NCI-H1436 (cell line): ENCODE measurements at places on chromosomes 12 and 14.

DNA sequence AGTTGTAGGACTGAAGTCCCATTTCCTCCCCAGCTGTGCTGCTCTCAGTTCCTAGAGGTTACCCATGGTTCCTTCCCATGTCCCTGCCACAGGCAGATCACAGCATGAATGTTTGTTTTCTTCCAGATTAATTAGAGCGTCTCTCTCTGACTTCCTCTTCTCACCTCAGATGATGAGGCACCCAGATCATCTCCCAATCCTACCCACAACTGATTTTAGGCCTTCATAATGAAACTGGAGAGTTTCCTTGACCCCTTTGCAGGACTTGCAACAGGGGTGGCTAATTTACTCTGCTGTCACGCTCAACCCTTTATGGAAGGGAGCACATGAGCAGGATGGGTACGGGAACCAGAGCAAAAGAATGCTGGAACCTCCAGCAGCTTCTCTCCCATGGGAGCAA lies 32.1 kb upstream of the TXNRD1 start:
- DNase-seq = no peak

GRCh38 chr14:95045836-95046430 lies 111.4 kb downstream of the DICER1 start:
- no peak for DNase-seq

GRCh38 chr12:59708064-59708463 lies 112.2 kb downstream of the SLC16A7 start:
- no peak for DNase-seq

- no peak for DNase-seq
These were observed 80.3 kb downstream of the SLC8A3 start for GRCh38 chr14:70108419-70108818.

- DNase-seq = no peak
These were observed 185.0 kb downstream of the DPF3 start for GRCh38 chr14:72708708-72709475.

GRCh38 chr12:54020591-54021405 lies 7.4 kb upstream of the HOXC6 start:
- DNase-seq = no peak

DNA sequence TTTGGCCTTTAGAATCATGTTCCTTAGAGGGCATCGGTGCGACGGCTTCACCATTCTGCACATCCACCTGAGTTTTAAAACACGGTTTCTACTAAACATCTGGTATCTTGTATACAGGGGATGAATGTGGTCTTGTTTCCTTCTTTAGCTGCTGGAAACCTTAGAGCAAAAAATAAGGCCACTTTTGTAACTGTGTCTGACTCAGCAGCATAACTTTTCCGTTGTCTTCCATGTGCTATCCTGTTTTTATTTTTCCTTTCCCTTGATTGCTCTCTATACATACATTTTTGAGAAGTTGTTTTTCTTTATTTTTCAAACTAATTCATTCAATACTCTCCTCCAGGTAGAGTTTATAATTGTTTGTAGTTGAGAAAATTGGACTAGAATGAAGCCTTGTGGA lies 108.8 kb upstream of the PCED1B start:
- no peak for DNase-seq

DNA sequence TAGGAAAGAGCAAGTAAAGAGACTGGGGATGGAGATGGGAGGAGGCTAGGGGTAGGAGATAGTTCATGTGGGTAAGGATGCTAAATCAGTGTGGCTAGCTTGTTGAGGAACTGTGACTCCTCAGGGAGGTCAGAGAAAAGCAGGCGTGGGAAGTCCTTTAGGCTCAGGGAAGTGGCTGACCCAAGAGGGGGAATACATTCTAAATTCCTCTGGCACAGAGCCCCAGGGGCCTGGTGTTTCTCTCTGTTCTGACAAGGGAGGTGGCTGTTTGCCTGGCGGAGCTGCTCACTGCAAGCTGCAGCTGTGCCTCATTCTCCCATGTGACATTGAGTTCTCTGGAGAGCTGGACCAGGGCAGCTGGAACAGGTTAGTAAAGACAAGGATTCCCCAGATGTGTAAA lies 152.2 kb upstream of the SLC38A2 start:
- no peak for DNase-seq

- DNase-seq = no peak
These were observed 191.4 kb downstream of the KITLG start for GRCh38 chr12:88388566-88389540.

DNA sequence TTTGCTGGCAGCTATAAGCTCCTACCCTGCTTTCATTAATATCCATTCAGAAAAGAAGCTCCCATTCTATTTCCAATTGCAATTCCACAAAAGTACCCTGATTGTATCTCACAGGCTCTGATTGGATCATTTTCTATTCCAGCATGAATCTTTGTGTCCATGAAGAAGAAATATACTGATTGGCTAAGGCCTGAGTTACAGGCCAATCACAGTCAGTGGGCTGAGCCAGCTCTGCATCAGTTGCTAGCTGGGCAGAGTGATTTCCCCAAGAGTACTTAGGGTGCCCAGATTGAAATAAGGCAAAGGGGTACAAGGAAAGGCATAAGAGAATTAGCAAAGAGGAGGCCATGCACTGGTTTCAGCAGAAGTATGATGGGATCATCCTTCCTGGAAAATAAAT lies 14.4 kb downstream of the ART4 start:
- peak; percentile 7 for DNase-seq

DNA sequence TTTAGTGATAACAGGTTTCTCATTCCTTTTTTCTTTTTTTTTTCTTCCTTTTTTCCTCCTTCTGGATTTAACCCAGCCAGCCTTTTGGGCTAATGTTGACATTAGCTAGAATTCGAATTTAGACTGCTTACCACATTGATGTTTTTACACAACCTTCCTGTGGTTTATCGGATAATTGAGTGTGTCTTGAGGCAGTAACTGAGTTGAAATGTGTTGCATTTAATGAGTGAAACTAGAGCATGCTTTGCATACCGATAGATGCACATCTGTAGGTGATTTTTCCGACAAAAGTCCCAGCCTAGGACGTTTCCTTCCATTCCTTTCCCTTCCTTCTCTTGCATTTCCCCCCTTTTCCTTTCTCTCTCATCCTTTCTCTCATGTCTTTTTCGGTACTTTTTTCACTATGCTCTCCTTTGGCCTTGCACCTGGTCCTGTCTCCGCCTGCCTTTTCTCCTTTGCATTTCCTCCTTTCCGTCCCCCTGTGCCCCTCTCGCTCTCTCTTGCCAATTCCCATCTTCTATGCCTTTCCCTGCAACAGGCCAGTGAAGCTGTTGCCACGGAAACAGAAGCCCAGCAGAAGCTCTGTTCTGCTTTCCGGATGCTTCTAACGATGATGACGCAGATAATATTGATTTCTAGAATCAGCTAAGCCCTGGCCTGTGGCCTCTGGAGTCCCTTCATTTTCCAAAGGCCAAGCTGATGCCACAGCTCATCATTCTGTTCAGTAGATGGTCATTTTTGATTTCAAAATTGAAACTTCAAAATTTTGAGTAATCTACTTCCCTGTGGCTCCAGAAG lies 76.1 kb downstream of the SLC25A47 start:
- DNase-seq = no peak

DNA sequence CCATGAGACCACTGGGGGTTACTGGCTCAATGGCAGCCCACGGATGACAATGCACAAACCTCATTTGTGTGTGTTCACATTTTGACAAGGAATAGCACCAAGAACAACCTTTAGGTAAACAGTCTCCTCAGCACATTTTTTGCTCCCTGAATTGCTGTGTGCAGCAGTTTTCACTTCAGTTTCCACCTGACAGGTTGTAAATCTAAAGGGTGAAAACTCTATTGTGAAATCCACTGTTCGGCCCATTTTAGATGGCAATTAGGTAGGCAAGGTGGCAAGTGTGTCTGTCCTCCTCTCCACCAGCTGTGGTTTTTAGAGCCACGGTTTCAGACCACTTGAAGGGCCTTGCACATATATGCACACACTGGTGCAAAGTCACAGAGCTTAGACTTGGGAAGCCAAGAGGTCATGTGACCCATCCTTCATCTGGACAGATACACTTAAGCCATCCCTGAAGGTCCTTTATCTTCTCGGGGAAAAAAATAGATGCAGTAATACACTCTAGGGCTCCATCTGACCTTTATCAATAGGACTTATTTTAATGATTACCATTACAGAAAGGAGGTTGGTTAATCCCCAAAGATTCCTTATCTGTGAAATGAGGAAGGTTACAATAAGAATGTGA lies 23.2 kb downstream of the HAL start:
- no peak for DNase-seq

DNA sequence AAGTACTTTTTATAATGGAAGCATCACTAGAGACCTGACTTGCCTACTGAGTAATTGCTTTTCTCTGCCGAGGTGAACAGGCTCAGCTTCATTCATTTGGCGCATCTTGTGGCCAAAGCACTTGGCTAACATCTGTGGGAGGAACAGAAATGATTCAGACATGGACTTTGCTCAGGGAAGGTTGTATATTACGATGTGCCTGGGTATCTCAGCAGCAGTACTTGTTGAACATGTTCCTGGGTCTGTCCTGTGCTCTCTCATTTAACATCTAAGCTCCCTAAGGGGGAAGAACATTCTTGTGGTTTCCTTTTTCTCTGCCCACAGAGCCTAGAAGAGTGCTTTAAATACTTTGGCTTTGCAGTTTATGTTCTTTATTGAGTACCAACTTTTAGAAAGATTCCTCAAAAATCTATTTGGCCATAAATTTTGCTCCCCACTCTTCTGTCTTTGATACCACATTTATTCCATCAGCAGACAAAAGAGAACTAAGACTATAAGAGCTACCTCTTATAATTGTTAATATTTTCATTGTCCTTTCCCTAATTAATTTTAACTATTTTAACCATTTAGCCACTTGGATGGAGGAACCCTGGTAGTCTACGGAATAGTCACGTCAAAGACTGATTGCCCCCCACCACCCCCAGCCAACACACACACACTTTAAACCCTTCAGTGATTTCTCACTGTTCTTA lies 101.2 kb upstream of the EGLN3 start:
- DNase-seq = no peak

GRCh38 chr14:33674927-33675326 lies 275.9 kb downstream of the EGLN3 start:
- DNase-seq = no peak

GRCh38 chr12:41013881-41014642 lies 174.1 kb upstream of the PDZRN4 start:
- DNase-seq = no peak

- DNase-seq = no peak
These were observed 2.3 kb downstream of the CDKN1B start for GRCh38 chr12:12719496-12719895.

DNA sequence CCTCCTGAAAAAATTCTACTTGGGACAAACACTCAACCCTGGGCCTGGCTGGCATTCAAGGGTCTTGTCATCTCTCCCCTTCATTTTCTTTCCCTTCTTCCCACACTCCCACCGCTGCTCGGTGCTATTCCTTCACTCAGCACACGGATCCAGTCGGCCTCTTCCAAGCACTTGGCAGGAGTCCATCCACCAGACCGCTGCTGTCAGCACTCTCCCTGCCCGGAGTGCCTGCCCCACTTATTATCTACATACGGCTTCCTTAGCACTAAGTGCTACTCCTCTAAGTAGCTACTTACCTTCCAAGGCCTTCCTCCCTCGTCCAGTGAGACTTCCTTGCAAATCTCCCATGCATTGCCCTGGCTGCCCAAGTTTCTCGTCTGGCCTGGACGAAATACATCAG lies 29.8 kb downstream of the CALM1 start:
- no peak for DNase-seq

DNA sequence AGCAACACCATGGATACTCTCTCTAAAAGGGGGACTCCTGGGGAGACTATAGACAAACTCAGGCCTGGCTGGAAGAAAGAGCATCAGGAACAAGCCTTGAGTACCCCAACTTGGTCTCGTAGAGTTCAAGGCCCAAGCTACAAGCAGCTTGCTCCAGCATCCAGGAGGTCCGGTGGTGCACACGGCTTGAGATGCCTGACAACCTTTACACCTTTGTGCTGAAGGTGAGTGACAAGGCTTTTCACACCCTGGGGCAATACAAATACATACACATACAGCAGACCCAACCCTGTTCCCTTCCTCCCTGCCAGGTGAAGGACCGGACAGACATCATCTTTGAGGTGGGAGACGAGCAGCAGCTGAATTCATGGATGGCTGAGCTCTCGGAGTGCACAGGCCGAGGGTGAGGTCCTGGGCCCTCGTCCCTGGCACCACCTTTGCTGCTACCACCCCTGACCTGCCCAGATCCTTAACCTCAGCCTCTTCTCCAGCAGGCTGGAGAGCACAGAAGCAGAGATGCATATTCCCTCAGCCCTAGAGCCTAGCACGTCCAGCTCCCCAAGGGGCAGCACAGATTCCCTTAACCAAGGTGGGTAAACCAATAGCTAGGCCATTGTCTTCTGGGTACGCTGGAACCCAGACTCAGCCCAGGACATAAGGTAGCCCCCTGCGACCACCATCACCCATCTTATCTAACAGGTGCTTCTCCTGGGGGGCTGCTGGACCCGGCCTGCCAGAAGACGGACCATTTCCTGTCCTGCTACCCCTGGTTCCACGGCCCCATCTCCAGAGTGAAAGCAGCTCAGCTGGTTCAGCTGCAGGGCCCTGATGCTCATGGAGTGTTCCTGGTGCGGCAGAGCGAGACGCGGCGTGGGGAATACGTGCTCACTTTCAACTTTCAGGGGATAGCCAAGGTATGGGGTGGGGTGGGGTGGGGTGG lies 41.2 kb downstream of the SH2B3 start:
- DNase-seq = no peak

- no peak for DNase-seq
These were observed 11.1 kb downstream of the AEBP2 start for GRCh38 chr12:19450362-19450761.
